Stimulated activated CD8-positive, alpha-beta memory T cell treated with anti-CD3 and anti-CD28 coated beads, Interleukin-4, amount 100 ng/mL, for 4 hours (primary cell): ENCODE measurements at places on chromosomes 13 and 19.
A peak's percentile ranks its signal among the peaks of the same experiment; 100 is the strongest.

DNA sequence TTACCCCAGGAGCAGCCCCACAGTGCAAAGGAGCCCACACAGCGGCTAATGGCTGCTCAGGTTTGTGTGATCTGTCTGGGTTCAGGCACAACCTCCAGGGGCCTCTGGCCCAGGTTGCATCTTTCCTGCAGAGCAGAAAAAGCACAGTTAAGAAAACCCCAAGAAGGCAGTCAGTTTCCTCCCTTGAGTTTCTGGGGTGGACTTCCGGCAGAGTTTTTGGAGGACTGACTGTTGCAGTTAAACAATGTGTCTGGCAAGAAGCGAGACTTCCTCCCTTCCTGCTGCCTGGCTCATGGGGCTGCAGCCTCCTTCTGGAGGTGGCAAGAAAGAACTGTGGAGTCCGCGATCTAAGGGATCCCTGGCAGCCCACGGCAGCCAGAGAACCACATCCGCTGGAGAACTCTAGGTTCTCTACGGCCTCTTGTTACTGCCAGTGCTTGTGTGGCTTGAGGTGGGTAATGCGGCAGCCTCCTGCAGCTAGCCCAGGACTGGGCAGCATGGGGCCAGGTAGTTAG lies 114.4 kb downstream of the ZDHHC20 start:
- no peak for DNase-seq

DNA sequence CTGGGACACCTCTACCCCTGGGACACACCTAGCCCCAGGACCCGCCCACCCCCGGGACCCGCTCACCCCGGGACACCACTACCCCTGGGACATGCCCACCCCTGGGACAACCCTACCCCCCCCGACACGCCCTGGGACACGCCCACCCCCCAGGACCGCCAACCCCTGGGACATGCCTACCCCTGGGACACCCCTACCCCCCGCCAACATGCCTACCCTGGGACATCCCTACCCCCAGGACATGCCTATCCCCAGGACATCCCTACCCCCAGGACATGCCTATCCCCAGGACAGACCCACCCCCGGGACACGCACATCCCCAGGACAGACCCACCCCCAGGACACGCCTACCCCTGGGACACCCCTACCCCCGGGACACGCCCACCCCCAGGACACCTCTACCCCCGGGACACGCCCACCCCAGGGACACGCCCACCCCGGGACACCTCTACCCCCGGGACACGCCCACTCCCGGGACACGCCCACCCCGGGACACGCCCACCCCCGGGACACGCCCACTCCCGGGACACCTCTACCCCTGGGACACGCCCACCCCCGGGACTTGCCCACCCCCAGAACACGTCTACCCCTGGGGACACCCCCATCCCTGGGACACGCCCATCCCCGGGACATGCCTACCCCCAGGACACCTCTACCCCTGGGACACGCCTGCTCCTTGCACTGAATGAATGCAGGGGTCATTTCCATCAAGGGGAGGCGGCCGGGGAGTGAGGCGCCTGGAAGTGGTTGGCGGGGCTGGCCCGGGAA lies 32.3 kb downstream of the ADPRHL1 start:
- DNase-seq = no peak

DNA sequence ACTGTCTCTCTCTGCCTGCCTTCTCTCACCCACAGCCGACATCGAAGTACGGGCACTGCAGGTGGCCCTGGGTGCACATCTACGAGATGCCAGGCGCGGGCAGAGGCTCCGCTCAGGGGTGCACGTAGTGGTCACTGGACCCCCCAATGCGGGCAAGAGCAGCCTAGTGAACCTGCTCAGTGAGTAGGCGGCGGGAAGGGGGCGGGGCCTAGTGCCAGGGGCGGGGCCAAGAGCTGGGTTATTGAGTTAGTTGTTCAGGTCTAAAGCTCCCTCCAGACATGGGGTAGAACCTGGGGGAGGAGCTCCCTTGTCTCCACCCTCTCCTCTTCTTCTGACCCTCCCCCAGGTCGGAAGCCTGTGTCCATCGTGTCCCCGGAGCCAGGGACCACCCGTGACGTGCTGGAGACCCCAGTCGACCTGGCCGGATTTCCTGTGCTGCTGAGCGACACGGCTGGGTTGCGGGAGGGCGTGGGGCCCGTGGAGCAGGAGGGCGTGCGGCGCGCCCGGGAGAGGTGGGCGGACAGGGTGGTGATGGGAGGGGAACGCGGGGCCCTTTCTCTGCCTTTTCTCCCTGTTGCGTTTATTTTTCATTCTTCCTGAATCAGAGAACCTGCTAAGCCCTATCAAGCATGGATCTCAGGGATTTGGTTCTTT lies 1.9 kb downstream of the GTPBP3 start:
- no peak for DNase-seq

GRCh38 chr13:21673789-21674489 lies 3.1 kb downstream of the FGF9 start:
- peak; percentile 8 for DNase-seq

GRCh38 chr19:45958769-45959516 lies 14.7 kb downstream of the NOVA2 start:
- no peak for DNase-seq

DNA sequence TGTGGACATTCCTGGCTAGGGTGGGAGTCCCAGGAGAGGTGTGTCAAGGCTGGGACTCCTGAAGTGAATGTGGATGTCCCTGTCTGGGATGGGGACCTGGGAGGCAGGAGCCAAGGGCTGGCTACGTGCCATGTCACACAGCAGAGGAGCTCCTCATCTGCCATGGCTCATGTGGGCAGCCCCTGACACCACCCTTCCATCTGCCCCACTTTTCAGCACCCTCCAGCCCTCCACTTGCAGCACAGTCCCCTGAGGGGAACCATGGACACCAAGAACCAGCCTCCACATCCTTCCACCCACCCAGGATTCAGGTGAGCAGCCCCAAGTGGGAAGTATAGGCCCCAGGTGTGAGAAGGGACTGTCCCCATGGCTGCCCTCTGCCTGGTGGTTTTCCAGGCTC lies 1.7 kb downstream of the ZNF446 start:
- no peak for DNase-seq

- DNase-seq = no peak
Measured at GRCh38 chr19:45346449-45346848, 5.9 kb downstream of the KLC3 start.

DNA sequence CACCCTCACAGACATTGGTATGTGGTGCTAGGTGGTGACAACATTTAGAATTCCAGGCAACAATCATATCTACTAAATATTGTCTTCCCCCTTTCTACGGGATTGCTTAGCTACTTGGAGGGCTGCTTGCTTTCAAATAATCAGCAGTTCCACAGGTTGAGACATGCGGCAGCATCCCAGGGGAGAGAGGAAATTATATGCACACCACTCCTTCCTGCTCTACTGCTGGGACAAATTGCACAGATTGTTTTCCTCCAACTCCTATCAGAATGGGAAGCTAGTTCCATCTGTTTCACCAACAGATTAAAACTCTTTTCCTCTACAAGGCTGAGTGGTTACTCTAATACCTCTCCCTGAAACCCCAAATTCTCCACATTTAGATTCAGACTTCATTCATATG lies 275.4 kb downstream of the DNAJC15 start:
- no peak for DNase-seq

DNA sequence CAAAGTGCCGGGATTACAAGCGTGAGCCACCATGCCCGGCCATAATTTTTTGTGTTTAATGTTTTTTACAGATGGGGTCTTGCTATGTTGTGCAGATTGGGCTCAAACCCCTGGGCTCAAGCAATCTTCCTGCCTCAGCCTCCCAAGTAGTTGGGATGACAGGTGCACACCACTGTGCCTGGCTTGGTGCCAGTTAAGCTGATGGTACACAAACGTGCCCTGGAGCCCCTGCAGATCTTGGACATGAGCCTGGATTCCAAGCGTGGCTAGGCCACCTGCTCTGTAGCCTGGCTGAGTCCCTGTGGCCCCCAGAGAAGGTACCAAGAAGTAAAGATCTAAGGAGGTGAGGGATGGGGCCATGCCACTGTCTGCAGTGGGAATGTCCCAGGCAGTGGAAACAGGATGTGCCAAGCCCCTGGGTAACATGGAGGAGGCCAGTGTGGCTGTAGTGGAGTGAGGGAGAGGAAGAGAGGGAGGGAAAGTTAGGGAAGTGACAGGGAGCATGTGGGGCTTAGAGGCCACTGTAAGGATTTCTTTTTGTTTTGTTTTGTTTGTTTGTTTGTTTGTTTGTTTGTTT lies 7.0 kb downstream of the PRODH2 start:
- no peak for DNase-seq
